GM12892 (cell line): ENCODE measurements at places on chromosomes 12 and 14.

GRCh38 chr14:87799400-87799799 is 193.6 kb downstream of the GALC start:
- DNase-seq = no peak

DNA sequence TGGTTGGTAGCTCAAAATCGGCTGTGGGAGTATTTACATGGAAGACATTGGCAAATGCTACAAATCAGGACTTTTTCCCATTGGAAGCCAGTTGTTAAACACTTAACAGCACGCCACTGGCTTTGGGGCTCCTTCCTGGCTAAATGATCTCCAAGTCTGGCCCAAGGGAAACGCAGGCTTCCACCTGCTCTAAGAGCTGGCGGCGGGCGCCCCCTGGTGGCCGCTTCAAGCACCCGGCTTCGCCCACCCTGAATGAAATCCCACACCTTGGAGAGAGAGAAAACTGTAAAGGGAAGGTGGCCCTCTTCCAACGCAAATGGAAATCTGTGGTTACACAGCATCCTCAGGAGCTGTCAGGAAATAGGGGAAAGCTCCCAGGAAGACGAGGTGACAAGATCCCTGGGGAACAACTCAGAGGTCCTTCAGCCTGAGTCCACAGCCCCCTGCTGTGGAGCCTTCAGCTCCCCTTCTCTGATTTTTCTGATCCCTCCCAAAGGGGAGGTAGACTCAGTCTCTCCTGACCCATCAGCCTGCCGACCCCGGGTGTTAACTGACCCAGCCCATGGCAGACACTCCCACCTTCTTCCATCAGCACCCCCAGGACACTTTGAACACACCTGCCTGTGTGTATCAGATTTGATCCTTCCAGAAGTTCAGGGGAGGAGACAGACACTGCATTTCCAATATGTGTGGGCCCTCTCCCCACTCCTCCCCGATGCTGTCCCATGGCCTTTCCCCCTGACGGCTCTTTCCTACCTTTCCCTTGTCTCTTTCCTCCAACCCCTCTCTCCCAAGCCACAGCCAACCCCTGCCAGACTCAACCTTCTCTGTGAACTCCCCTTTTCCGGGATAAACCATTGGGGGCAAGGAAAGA is 15.4 kb downstream of the SELPLG start:
- DNase-seq = peak; percentile 74

DNA sequence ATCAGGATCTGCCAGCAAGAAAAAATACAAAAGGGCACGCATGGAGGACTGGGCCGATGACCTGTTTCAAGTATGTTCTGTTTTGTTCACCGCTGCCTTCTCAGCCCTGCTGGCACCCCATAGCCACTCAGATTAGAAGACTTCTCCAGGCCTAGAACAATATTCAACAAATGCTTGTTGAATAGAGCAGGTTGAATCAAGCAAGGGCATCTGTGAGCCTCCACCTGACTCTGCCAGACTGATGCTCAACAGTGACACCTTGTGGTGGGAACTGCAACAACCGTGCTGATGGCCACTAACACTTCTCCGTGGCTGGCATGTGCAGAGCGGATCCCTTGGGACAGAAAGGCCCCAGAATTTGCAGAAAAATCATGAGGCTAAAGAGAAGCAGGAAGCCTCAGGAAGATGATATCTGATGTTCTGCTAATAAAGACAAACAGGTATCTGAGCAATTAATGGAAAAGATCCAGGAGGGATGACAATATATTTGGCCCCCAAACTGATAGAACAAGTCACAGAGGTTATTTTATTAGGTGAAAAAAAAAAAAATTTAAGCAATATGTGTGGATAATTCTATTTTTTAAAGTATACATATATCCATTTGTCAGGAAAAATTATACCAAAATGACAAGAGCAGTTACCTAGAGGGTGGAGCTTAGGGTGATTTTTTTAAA is 114.3 kb downstream of the KSR2 start:
- no peak for DNase-seq

DNA sequence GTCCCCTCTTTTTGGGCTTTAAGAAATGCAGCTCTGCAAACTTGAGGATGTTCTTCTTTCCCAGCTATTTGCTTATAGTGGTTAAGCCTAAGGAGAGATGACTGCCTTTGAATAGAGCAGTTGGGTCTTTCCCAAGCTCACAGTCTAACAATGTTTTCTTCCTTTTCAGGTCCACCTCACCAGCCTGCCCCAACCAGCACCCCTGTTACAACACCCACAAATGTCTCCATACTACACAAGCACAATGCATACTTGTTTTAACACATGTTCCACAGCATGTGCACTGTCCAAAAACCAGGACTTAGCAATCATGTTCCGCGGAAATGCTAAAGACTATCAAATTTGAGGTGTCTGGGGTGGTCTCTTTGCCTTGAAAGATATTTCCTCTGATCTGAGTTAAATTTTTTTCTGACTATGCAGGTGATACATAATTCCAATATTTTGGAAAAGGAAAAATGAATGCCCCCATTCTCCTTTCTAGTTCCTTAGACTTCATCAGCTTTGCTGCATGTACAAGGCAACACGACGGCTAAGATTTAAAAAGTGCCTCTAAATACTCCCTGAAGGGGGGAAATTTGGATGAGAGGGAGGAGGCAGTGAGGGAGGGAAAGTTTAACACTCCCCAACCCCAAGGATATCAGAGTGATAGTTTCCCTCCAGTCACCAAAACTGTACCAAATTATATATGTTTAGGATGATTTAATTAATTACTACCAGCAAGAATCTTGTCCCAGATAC is 6.6 kb upstream of the HOXC13 start:
- DNase-seq = no peak

- no peak for DNase-seq
These were observed 489.3 kb downstream of the GALC start for GRCh38 chr14:87503711-87504110.

DNA sequence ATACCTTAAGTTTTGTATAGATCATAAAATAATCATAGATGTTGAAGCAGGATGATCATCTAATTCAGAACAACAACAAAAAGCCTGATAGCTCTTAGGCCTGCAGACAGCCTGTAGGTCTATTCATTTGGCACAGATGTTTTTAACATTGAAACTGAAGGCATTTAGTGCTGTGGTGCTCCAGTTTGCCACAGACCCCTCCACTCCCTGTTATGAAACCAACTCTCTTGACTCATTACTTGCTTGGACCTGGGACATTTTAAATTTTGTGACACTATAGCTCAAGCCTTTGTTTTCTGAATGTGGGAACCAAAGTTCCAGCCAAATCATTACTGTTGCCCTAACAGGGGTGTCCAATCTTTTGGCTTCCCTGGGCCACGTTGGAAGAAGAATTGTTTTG is 9.1 kb downstream of the PRKCH start:
- no peak for DNase-seq

GRCh38 chr14:75826599-75826998 is 155.2 kb downstream of the TGFB3 start:
- no peak for DNase-seq

- DNase-seq = no peak
These were observed 273.3 kb downstream of the ALG10 start for GRCh38 chr12:34295366-34296142.

- DNase-seq = no peak
These were observed 2.9 kb downstream of the LLPH start for GRCh38 chr12:66127650-66128049.

GRCh38 chr14:50363714-50364111 is 33.0 kb downstream of the CDKL1 start:
- peak; percentile 50 for DNase-seq

- DNase-seq = no peak
These were observed 75.1 kb upstream of the CAPRIN2 start for GRCh38 chr12:30829876-30830275.

GRCh38 chr12:108720757-108721514 is 10.4 kb downstream of the CORO1C start:
- DNase-seq = no peak

DNA sequence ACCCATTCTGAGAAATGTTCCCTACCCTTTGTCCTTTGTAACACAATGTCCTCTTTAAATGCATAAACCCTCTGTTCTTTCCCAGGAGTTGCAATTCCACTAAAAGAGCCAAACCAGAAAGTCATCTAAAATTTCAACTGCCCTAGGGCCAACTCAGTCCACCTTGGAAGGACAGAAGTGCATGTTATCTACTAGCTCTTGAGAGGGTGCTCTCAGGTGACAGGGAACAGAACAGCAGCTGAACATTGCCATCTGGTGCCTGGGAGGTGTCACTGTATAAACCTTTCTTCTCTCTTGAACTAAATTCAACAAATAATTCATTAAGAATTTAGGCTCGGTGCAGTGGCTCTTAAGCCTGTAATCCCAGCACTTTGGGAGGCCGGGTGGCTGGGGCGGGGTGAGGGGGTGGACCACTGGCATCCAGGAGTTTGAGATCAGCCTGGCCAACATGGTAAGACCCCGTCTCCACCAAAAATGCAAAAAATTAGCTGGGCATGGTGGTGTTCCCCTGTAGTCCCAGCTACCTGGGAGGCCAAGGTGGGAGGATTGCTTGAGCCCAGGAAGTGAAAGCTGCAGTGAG is 10.3 kb upstream of the FERMT2 start:
- peak; percentile 38 for DNase-seq

GRCh38 chr14:65949711-65950516 is 536.3 kb upstream of the CCDC196 start:
- peak; percentile 13 for DNase-seq

- no peak for DNase-seq
These were observed 196.7 kb downstream of the ZFP36L1 start for GRCh38 chr14:68596211-68596610.

DNA sequence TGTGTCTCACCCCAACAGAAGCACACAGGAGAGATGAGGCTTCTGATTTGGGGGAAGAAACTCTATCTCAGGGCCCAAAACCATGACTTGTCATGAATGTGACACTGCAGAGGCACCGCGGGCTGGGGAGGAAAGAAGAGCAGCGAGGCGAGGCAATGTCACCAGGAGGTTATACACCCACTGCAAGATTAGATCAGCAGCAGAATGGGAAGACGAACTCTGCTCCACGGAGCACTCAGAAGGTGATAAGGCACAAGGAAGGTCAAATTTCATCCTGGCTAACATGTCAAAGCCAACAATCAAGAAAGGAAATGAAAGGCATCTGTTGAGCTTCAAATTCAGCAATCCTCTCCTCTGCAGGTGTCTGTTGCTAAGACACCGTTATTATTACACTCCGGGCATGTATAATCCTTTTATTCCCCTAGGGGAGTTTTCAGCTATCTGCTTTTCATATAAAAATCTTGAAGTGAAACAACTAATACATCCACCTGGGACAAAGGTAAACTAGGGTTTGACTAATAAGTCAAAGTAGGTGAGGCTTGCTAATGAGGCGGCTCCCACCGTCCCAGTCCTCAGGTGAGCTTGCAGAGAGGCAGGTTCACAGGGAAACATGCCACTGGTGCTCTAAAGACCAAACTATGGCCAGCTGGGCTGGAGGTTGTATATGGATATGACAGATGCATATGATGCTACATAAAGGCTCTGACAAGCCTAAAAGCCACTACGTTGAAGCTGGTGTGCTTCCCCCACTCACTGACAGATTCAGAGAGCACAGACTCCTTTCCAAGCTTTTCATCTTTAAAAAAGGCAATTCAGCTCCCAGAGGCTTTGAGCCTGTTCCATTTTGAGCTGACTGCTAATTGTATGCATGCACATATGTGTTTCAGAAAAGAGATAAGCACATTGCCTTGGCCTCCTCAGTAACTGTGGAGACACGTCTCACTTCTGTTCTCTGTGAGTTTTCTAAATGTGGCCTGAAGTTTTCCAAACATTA is 221.2 kb downstream of the NELL2 start:
- DNase-seq = no peak

- DNase-seq = no peak
These were observed 52.3 kb downstream of the NEUROD4 start for GRCh38 chr12:55072083-55072482.

GRCh38 chr12:11805043-11805442 is 155.6 kb downstream of the ETV6 start:
- DNase-seq = no peak

- DNase-seq = peak; percentile 31
These were observed 418.5 kb downstream of the TMEM121 start for GRCh38 chr14:105944632-105945610.

DNA sequence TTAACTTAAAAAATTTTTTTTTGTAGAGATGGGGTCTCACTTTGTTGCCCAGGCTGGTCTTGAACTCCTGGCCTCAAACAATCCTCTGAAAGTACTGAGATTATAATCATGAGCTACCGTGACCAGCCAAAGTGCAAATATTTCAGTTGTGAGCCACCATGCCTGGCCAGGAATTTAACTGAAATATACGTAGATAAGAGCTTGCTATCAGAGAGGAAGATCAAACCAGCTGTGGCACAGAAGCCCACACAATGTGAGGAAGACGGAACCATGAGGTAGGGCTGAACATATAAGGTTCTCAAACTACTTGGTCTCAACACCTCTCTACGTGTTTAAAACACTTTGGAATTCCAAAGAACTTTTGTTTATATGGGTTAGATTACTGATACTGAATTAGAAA is 29.1 kb downstream of the ATG14 start:
- DNase-seq = no peak

- no peak for DNase-seq
These were observed 386.7 kb downstream of the ADAMTS20 start for GRCh38 chr12:43165351-43165750.

DNA sequence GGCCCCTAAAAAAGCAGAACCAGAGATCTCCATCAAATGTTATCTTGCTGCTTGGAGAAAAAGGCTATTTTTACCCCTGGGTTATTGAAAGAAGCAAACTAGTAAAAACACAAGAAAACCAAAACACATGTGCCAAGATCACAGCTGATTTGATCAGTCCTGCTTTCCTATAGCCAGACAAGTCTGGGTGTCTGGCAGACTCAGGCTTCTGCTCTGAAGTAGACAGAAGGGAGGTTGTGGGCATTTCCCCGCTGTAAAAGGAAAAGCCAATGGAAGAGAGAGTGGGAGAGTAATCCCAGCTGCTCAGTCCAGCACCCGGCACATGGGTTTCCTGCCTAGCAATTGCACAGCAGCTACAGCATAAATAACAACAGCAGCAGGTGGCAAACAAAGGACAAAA is 177.9 kb downstream of the PHLDA1 start:
- DNase-seq = no peak

- no peak for DNase-seq
These were observed 7.1 kb downstream of the PTHLH start for GRCh38 chr12:27965411-27965810.

DNA sequence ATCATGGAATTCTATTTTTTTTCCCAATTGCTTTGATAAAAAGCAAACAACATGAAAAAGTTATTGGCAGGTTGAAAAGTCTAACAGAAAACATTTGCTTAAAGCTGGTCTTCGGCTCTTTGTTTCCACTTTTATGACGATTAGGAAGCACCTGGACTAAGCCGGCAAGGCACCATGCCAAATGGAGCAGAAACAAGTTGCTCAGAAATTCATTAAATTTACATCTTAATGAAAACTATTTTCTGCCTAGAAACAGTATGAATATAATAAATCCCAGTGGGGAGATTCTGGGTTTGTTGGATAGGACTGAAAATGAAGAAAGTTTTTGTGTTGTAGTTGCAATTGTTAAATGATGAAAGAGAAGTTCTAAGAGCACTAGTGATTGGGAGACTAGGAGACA is 51.4 kb upstream of the OR9K2 start:
- DNase-seq = no peak

DNA sequence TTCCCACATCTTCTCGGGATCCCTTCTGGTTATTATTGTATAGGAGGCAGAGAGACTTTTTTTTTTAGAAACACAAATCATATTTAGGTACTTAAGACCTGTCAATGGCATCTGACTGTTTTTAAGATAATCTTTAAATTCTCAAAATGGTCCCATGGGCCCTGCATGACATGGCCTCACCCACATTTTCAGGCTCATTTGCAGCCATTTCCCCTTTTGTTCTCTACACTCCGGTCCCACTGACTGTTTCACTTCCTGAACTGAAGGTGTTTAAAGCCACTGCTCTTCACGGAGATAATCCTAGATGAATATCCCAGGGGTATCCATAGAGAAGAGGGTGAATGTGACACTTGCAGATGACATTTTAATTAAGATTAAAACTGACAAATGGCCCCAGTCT is 12.3 kb upstream of the C12orf71 start:
- DNase-seq = no peak
